ENCODE measurements at places on chromosomes 7 and 10.

- DNase-seq: no peak
These were observed 24.6 kb downstream of the FHIP2A start for GRCh38 chr10:114845978-114846693.

GRCh38 chr10:117429643-117430265 is 54.5 kb upstream of the PDZD8 start:
- no peak for DNase-seq

GRCh38 chr7:156223935-156224832 is 411.9 kb upstream of the SHH start:
- DNase-seq: no peak

DNA sequence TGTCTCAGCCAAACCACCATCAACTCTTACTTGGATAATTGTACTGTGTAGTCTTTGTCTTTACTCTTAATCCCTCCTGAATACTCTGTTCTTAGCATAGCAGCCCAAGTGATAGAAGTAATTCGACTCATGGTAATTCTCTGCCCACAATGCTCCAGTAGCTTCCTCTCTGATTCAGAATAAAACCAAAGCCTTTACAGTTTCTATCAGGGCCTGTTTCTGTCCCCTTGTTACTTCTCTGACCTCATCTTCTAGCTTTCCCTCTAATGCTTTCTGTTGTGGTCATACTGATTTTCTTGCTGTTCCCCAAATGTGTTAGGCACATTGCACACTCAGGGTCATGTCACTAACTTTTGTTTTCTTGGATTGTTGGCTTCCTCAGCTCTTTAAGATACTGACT is 8.0 kb downstream of the ZNF518A start:
- no peak for DNase-seq

GRCh38 chr7:149783386-149784250 is 10.2 kb upstream of the ZNF467 start:
- no peak for DNase-seq

DNA sequence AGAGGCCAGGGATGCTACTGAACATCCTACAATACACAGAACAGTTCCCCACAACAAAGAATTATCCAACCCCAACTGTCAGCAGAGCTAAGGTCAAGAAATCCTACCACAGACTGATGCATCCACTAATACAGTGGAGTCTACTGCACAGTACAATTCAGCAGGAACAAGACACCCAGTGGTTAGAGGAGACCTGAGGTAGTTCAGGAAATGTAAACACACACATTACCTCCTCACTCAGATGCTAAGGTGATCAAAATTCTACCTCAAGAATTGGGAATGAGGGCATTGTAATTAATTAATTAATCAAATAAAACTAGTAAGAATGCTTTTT is 91.4 kb downstream of the ZFAND4 start:
- no peak for DNase-seq

DNA sequence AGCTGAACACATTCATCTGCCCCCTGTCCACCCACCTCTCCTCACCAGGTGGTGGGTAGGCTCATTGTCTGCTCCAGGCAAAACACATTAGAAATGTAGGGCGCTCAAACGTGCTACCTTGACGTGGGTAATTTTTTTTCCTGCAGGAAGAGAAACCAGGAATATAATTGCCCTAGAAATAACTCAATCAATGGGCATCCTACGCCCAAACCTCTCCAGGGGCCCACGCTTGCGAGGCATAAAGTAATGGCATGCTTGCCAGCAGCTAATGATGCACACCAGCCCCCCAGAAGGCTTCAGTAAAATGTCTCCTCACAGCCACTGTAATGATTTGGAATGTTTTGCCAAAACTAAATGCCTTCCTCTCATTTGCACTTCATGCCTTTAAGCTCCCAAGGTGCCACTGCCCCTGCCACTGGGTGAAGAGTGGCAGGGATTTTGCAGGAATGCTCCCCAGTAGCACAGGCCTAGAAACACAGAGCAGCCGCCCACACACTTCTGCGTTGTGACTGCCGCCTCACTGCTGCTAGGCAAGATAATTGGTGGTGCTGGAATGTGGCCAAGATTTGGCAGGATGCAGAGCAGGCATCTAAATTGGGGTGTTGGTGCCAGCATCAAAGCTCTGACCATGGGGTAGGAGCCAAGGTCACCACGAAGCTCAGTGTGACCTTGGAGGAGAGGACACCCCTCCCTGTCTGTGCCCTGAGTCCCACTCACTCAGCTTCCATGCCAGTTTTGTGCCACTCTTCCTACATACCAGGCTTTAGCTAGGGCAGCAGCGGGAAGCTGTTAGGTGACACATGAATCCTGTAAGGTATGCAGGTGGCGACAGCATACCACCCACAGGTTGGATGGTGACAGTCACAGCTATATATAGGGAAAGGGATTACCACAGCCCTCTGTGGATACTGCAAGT is 48.7 kb upstream of the PPP1R3C start:
- no peak for DNase-seq

DNA sequence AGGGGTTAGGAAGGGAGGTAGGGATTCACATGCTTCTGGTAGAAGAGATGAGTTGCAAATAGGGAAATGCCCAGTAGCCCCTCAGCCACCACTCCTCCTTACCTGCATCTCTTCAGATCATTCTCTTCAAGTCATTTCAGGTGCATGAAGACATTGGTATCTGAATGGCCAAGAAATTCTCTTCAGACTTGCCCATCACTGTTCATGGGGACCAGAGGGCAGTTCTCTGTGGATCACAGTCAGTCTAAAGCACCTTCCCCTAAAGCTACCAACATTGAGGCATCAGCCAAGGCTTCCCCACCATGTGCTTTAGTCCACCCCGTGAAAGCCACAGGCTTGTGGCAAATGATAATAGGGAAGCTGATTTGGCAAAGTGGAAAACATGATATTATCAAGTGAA is 319.4 kb upstream of the ZNF32 start:
- no peak for DNase-seq

DNA sequence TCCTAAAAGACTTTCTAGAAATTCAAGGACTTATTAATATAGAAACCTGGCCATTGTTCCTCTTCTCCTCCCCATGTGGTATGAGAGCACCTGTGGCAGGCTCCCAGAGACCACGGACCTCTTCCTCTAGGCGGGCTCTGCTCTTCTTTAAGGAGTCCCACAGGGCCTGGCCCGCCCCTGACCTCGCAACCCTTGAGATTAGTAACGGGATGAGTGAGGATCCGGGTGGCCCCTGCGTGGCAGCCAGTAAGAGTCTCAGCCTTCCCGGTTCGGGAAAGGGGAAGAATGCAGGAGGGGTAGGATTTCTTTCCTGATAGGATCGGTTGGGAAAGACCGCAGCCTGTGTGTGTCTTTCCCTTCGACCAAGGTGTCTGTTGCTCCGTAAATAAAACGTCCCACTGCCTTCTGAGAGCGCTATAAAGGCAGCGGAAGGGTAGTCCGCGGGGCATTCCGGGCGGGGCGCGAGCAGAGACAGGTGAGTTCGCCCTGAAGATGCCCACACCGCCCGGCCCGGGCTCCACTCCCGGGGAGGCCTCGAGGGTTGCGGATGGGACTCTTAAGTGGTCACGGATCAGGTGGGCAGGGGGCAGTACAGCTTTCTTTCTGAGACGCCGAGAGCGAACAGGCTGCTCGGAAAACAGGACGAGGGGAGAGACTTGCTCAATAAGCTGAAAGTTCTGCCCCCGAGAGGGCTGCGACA is at the start of gene SLC26A4:
Gene SLC26A4 (plus strand): TSS at position 448 of the 700 bp plus-strand sequence. CDS start 814 bp downstream, outside the sequence.
- no peak for DNase-seq

- no peak for DNase-seq
These were observed 154.4 kb downstream of the JAZF1 start for GRCh38 chr7:28026237-28026636.

DNA sequence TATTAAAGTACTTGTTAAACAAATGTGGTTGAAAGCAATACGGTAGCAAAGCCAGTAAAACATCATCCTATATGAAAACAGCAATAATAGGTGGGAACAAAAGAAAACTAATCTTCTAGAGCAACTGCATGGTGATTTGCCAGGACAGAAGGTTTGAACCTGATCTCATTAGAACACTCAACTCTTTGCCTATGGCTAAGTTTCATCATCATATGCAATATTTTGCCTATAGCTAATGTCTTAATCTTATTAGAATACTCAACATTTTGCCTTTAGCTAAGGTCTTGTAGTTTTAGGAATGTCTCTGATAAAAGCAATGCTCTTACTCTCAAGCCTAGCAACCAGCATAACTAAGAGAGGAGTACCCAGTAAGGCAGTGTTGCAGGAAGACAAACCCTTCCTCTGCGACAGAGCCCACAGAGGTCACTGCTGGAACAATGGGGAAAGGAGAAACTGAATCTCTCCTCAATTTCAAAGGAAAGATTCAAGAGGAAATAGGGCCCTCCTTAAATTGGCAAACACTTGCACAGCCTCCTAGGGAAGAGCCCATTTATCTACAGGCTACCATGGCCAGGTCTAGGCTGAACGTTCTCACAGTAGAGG is 38.3 kb downstream of the CADPS2 start:
- no peak for DNase-seq

DNA sequence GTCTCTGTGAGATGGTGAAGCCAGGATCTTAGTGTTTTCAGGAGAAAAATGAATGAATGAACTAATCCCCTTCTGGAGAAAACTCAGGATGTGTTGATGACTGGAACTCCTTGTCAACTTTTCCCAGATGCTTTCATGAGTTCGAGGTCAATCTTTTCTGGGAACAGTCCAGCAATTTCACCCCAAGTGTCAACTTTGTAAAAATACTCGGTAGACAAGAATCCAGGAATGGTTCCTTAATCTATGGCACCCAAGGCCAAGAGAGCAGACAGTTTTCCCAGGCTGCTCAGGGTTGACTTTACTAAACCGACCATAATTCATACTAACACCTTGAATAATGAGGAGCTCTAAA is 31.1 kb upstream of the LYZL1 start:
- no peak for DNase-seq

DNA sequence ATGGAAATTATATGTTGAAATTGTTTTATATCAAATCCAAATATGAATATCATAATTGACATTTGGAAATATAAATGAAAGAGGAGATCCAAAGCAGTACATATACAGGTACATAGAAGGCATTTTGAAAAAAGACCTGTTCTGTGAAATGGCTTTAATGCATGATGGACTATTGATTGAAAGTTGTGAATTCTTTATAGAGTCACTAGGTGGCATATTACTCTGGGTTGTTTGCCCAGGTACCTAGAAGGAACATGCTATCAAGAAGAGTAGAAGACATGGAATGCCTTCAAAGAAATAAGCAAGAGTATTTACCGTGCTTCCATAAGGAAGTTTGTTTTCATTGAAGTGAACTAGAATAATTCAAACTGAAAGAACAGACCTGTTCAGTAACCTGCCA is 160.0 kb upstream of the ANK3 start:
- DNase-seq: no peak

- no peak for DNase-seq
These were observed 53.0 kb upstream of the MAGI2 start for GRCh38 chr7:79506481-79506880.

DNA sequence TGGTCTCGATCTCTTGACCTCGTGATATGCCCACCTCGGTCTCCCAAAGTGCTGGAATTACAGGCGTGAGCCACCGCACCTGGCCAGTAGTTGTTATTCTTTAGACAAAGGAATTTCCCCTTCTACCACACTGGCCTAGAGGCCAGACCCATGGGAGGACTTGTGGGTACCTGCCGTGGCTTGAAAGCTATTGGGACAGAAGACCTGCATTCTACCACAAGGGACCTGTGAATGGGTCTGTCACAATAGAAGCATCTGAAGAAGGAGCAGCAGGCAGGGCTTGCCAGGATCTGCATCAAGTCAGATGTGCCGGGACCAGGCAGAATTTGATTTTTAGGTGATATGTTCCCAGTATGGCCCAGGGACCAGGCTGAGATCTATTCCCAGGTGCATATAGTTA is 356.9 kb downstream of the FGFR2 start:
- DNase-seq: no peak

DNA sequence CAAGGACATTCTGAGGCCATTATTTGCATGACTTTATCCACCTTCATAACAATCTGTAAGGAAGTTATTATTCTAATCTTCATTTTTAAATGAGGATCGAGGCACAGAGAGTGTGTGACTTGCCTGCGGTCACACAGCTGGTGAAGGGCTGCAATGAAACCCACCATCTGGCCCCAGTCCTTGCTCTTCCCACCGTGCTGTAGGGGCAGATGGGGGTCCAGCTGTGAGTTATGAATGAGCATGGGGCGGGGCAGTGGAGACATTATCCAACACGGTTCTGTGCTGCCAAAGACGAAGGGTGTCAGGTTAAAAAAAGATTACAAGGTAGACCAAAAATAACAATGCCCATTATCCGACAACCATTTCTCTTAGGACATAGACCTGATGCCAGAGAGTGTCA is 417.5 kb upstream of the MGMT start:
- DNase-seq: no peak

GRCh38 chr7:100673942-100674410 is 436 bp downstream of the GNB2 start:
- DNase-seq: no peak

DNA sequence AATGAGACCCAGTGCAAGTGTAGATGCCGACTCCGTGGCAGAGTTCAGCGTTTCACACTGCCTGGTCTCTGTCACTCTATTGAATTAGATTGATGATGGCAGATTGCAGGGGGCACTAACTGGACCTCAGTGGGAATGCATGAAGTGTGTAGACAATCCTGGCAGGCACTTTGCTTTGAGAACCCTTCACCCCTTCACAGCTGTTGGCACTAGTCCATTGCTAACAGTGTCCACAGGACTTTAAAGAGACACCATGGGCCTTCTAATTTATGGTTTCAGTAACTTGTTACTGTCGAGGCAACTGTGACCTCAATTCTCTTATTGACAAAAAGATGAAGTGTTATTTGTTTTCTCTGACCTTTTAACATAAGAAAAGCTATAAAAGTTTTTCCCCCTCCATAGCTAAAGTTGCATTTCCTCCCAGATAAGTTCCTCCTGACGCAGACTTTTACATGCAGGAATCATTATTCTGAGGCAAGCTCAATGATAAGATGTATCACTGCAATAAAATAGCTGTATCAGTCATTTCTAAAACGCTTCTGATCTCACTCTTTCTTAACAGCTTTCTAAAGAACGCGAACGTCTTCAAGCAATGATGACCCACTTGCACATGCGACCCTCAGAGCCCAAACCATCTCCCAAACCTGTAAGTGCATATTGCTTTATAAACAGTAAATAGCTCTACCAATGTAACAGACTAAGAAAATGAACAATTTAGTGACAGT is 238.9 kb downstream of the FOXP2 start:
- DNase-seq: no peak

GRCh38 chr10:129426606-129427005 is 40.4 kb upstream of the MGMT start:
- no peak for DNase-seq

- no peak for DNase-seq
These were observed 213.6 kb upstream of the FZD1 start for GRCh38 chr7:91050677-91051076.
